Muscle of leg (tissue), 16 donors: ENCODE measurements at places on chromosomes 7 and 10.
A peak's percentile ranks its signal among the peaks of the same experiment; 100 is the strongest.

GRCh38 chr7:4745971-4746919 is 29.2 kb upstream of the AP5Z1 start:
- DNase-seq: peak; percentile 82

DNA sequence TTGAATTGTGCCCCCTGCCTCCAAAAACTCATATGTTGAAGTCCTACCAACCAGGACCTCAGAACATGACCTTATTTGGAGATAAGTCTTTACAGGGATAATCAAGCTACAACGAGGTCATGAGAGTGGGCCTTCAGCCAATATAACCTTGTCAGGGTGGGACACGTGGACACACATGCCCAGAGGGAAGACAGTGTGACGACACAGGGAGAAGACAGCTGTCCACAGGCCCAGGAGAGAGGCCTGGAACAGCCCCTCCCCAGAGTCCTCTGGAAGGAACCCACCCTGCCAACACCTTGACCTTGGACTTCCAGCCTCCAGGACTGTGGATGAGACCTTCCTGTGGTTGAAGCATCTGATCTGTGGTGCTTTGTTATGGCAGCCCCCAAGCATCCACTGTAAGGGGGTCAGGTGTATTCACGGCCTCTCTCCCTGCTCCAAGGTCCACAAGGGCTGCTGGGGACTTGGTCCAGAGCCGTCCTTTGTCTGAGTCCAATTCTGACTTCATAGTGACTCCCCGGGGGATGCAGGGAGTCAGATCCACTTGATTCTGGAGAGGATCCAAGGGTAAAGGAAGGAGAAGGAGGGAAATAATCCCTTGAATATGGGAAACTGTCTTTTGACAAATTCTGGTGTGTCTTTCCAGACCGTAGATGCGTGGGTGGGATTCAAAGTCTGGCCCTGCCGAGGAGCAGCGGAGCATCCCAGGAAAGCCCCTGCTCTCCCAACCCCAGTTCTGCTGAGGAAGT is 7.0 kb downstream of the CALML3 start:
- DNase-seq: peak; percentile 49

DNA sequence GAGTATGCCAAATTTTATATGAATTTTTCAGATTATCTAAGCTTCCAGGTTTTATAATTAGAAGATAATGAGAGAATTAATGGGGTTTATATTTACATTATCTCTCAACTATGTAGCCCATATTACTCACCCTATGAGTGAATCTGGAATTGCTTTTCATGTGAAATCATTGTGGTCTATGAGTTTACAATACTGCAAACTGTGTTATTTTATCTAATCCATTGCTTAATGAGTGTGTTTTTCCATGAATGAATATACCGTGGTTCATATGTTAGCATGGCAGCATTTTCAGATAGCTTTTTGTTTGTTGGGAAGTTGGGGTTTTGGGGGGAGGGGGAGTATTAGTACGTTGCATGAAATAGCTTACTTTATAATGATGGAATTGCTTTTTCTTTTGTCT is 44.5 kb downstream of the FGFBP3 start:
- no peak for DNase-seq

DNA sequence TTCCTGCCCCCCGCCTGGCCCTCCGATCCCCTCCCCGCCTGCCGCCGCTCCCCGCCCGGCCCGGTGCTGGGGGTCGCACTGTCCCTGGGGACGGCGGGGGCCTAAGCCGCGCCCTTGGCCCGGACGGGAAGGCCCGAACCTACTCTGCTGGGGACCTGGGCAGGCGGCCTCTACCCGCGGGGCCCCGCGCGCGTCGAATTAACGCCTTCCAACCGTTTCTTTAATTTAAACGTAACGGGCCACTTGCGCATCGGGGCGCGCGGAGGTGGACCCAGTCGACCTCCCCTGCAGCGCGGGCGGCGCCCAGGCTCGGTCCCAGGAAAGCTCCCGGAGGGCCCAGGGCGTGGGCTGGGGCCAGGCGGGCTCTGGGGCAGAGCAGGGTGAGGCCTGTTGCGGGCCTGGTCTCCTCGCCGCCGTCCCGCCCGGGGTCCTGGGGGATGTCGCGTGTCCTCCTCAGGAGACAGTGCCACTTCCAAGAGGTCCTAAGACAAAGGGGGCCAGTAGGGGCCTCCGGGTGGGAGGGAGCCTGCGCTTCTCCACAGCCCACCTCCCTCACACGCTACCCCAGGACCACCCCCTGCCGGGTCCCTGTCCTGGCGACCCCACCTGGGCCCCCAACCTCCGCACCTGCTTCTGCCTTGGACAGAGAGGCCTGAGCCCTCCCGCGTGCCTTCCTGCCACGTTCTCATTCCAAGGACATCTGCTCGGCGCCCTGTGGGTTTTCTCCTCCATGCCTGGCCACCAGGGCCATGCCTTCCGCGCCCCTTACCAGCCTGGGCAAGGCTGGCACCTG is 658 bp upstream of the PTPRN2 start:
- DNase-seq: peak; percentile 13

DNA sequence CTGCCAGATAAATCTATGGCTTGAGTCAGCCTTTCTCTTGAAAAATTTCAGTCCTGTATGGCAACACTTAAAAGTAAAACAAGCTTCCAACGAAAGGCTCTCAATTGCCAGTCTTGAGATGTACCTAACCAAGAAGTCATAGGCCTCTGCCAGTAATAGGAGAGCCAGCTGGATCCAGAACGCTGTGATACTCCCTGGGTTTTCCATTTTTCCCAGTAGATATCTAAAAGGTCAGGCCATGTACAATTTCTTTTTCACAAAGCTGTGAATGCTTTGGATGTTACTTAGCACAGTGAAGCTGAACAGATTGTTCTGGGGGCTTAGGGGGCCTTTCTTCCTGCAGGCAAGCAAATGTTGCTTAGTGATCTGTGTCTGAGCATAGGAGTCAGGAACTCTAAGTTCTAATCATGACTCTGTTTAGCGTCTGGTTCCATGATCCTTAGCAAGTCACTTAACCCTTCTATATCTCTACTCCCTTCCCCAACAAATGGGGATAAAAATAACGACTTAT is 86.5 kb downstream of the ARMH3 start:
- DNase-seq: no peak
